GM20000 (cell line): ENCODE measurements at places on chromosomes 7 and 10.

GRCh38 chr7:157875230-157876179 lies 538.7 kb downstream of the DNAJB6 start:
- DNase-seq: no peak

DNA sequence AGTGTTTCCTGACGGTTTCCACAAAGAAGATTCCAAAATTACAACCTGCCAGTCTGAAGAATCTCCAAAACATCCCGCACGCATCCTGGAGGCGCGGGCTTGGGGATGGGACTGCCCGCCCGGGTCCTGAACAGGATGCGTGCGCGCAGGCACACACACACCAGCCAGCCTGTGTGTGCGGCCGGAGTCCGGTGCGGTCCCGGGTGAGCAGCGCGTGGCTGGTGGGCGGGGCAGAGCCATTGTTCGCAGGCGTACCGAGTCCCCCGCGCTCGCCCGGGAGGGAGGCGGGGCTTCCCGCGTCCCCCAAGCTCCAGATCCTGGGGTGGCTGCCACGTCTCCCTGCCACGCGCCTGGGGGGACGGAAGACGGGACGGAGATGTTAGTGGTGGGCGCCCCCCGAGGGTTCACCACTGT lies 675 bp upstream of the SCD start:
- DNase-seq: peak; percentile 79

- no peak for DNase-seq
Measured at GRCh38 chr7:44216521-44217222, 15.9 kb downstream of the YKT6 start.

GRCh38 chr7:85736085-85736484 lies 549.2 kb upstream of the SEMA3D start:
- DNase-seq: no peak

GRCh38 chr10:124345521-124345920 lies 73.2 kb downstream of the OAT start:
- no peak for DNase-seq

DNA sequence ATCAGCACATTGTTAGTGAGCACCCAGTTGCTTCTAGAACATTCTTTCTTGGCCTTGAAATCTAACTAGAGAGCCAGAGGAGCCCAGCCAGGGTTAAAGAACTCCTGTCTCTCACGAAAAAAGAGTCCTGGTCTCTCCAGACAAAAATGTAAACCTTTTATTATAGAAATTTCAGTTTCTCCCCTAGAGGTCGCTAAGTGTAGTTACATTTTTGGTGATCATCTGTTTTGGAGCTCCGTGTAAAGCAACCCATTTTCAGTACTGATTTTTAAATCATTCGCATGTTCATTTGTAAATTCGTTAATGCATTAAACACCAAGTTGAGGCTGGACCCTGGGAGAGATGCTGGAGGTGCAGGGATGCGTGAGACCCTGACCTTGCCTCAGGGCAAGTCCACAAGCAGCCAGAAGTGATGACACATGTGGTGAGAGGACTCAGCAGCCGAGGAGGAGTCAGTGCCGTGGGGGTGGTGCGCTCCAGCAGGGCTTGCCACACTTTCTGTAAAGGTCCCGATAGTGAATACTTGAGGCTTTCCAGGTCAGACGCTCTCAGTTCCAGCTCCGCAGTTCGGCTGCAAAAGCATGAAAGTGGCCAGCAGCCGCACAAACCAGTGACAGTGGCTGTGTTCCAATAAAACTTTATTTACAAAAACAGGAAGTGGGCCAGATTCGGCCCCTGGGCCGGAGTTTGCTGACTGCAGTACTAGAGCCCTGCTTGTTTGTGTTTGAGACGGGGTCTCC lies 578.6 kb upstream of the FOXK1 start:
- no peak for DNase-seq

DNA sequence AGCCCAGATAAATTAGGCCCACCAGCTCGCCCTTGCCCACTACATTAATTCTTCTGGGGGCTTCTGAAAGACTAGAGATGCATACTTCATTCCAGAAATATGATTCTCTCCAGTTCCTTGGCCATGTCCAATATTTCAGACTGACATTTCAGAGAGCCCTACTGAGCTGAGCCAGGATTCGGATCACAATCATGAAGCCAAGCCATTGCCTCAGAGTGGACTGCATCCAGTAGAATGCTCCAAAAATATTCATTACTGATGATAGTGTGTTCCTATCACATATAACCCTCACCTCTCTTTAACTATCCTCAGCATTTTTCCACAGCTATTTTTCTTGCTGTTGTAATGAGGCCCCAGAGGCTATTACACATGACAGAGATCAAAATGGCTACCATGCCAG lies 38.7 kb downstream of the ARMH3 start:
- no peak for DNase-seq

DNA sequence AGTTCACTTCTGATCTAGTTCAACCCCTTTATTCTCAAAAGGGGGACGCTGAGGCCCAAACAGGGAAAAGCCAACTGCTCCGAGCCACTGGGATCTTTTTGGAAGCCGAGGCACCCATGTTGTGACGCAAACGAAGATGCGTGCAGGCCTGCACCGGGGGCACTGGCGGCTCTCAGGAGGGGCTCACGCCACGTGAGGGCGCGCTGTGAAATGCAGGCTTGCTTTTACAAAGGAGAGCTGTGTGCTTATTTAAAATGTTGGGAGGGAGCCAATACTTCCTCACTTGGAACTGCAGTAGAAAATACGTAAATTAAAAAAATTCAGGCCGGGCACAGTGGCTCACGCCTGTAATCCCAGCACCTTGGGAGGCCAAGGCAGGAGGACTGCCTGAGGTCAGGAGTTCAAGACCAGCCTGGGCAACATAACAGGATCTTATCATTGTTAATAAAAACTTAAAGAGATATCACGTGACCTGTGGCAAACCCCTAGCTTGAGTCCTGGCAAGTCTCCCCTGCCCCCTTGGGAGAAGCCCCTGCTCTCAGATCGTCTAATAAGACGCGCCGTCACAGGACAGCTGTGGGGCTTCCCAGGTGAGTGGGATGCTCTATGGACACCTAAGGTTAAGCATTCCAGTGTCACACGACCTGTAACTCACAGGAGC lies 16.3 kb downstream of the BRI3 start:
- no peak for DNase-seq

- DNase-seq: no peak
Measured at GRCh38 chr10:60189861-60190475, 199.7 kb downstream of the ANK3 start.

GRCh38 chr10:113666682-113667252 lies 2.9 kb upstream of the NRAP start:
- DNase-seq: peak; percentile 57

GRCh38 chr7:43535810-43536585 lies 46.9 kb upstream of the STK17A start:
- no peak for DNase-seq

GRCh38 chr10:26804418-26805393 lies 56.1 kb downstream of the ABI1 start:
- DNase-seq: no peak

- DNase-seq: no peak
Measured at GRCh38 chr10:27834476-27834875, 88.9 kb upstream of the MKX start.

GRCh38 chr7:155804897-155805825 lies 7.1 kb downstream of the SHH start:
- DNase-seq: peak; percentile 90

- DNase-seq: no peak
Measured at GRCh38 chr10:122051609-122052385, 62.8 kb downstream of the TACC2 start.

GRCh38 chr7:74429153-74429747 lies 24.5 kb upstream of the GTF2IRD1 start:
- DNase-seq: no peak

DNA sequence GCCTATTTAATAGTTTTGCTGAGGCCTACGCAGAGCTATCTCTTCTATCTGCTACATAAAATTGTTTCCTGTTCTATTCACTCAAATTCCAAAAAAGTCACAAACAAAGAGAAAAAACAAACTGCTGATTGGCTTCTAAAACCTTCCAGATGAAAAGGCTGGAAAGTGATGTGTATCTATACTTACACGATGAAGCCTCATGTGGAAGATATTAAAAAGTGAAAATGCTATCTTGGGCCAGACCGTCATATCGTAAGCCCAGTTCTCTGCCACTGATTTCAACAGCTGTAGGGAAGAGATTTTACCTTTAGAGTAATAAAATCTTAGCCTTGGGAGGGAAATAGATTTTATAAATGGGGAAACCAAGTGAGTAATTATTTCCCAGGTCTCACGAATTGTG lies 394.8 kb downstream of the KIF20B start:
- DNase-seq: no peak

DNA sequence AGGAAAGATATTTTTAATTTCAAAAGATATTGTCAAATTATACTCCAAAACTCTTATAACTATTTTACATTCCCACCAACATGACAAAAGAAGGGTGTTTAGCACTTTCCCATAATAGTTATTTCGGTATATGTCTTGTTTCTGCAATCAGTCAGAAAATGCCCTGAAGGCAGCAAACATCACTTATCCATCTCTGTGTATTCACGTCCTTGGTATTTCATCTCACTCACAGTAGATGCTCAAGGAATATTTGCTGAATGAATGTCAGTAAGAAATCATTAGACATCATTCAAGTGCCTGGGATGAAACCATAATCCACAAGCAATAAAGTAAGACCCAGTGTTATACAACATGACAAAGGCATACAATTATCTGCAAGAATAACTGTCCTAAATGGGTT lies 112.7 kb downstream of the GFRA1 start:
- DNase-seq: no peak

- DNase-seq: peak; percentile 55
Measured at GRCh38 chr10:118754229-118754555, 578 bp downstream of the CACUL1 start.

DNA sequence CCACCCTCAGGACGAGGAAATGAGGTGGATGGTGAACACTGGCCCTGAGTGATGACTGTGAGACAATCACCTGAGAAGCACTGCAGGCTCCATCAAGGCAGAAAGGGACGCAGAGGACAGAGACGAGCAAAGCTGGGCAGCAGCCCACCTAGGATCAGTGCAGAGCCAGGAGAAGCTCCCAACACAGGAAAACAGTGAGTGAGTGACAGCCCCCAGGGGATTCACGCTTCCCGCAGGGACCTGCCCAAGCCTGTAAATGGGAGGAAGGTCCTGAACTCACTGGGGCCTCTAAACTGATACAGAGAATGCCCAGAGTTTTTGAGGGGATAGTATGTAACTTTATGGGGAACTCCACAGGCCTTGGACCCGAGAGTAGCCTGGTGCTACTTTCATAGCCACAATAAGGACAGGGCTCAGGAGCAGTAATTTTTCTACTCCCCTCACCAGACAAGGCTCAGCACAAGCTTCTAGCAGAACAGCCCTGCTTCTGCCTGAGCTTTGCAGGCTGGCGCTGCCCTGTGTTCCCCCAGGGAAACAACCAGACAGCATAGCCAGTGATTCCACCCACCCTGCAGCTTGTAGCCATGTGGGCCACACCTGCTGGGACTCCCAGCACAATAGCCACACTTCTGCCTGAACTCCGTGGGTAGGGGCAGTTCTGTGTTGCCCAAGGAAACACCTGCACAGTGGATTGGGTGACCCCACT lies 708.4 kb downstream of the POM121L12 start:
- no peak for DNase-seq

DNA sequence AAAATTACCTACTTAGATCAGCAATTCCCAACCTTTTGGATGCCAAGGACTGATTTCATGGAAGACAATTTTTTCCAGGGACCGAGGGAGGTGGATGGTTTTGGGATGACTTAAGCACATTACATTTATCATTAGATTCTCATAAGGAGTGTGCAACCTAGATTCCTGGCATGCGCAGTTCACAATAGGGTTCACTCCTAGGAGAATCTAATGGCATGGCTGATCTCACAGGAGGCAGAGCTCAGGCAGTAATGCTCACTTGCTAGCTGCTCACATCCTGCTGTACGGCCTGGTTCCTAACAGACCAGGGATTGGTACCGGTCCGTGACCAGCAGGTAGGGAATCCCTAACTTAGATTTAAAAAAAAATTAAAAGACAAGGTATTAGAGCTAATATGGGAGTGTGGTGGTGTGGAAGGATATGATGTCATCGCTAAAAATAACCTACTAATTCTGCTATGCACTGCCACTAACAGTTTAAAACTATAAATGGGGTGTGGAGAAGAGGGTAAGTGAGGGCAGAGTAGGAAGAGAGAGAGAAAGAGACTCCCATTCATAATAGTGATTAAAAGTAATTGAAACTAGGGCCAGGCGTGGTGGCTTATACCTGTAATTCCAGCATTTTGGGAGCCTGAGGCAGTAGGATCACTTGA lies 282.7 kb downstream of the BAMBI start:
- no peak for DNase-seq

- no peak for DNase-seq
Measured at GRCh38 chr10:42952349-42952748, 124.5 kb upstream of the RET start.

DNA sequence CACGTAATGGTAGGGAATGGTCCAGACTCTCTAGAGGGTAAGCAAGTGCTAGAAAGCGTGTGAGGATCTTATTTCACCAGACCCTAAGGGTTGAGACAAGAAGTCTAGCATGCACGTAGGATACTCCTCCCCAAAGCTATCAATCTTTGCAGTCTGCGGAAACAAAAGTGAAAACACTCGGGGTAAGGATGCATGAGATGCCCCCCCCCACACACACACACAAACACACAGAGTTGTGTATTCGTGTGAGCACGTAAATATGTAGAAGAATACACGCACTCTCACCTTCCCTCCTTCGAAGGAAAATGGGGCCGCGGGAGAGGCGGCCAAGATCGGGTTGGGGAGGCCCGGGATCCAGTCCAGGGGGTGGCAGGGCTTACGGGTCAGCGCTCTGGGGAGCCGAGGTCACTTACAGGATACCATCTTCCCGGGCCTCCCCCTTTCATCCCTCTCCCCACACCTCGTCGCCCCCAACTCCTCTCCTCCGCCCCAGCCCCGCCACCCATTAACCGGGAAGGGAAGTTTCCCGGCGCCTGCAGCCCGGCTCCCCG lies 455 bp downstream of the CUL2 start:
- DNase-seq: peak; percentile 61
